ENCODE measurements at places on chromosomes 1 and 21.

DNA sequence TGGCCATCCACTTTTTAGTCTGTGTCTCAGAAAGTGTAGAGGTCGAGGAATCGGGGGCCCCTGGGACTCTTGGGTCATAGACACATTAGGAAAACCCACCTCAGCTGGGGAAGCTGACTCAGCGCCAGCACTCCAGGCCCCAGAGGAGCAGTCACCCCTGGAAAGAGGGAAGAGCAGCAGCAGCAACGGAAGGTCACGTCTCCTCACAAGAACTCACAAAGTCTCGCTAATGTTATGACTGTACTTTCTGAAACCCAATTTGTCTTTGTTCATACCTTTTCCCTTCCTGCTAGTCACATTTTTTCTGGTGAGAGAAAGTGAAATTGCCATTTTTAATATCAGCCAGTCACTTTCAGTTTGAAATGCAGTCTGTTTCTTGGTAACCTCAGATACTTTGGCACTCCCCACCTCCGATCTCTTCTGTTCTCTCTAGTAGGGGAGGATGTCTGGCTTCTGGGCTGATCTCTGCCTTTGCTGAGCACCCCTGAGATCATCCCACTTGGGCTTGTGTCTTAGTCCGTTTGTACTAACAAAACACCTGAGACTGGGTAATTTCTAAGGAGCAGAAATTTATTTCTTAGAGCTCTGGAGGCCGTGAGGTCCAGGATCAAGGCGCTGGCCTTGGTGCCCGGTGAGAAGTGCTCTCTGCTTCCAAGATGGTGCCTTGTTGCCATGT, 6.0 kb upstream of the NLRP3 start:
- no peak for DNase-seq

- DNase-seq = no peak
Observed at GRCh38 chr1:83761167-83762038, 237.5 kb downstream of the TTLL7 start.

DNA sequence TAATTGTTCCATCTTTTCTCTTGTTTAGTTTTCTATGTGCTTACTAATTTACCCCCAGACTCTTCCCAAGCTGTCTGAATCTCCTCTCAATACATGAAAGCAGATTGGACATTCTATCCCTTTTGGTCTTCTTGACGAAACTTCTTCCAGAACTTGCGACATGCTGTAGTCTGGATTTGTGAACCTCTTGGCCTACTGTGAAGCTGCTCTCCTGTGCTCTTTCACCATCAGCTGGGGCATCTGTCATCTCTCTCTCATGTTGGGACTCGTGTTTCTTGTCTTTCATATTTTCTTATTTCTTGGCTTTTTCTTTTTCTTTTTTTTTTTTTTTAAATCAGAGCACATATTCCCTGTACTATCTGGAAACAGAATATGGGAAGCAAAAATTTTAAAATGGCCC, 6.8 kb downstream of the CPT2 start:
- no peak for DNase-seq

GRCh38 chr1:236688705-236689104, 2.4 kb downstream of the ACTN2 start:
- DNase-seq = no peak

- DNase-seq = no peak
Observed at GRCh38 chr1:55445416-55445815, 230.3 kb upstream of the USP24 start.

All from NT2/D1 (cell line).